ENCODE measurements at places on chromosomes 2 and 18.
A peak's percentile ranks its signal among the peaks of the same experiment; 100 is the strongest.

GRCh38 chr2:167733747-167734146 lies 513.6 kb downstream of the STK39 start:
- no peak for DNase-seq

- peak; percentile 12 for DNase-seq
Observed at GRCh38 chr2:13091455-13091854, 374.7 kb downstream of the TRIB2 start.

DNA sequence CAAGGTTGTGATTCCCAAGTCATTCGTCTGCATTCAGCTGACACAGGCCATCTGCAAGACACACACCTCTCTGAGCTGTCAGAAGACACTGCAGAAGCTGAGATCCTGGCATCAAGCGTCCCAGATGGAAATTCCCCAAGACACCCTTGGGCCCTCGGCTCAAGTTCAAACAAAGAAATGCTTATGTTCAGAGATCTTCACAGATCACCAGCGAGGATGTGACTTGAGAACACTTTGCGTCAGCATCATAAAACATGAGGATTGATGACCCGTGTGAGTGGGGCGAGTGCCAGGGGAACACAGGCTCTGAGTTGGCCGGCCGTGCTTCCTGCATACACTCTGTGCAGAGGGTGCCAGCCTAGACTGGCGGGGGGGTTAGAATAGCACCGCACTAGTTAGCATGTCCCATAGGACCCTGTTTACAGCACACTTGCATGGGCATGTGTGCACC lies 36.8 kb downstream of the KCNIP3 start:
- DNase-seq: peak; percentile 57

DNA sequence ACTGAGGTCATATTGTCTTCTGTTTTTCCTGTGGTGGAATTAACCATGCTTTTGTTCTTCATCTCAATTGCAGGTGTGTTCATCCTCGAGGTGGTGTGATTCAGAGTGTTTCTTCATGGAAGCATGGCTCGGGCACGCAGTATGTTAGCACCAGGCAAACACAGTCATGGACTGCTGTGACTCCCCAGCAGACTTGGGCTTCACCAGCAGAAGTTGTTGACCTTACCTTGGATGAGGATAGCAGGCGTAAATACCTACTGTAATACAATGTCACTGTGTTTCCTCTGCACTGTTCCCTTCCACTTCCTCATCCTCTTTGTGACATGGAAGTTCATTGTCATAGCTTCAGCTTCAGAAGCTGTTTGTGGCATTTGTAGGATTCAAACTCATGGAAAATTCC lies 158.7 kb downstream of the HAUS1 start:
- DNase-seq: no peak

DNA sequence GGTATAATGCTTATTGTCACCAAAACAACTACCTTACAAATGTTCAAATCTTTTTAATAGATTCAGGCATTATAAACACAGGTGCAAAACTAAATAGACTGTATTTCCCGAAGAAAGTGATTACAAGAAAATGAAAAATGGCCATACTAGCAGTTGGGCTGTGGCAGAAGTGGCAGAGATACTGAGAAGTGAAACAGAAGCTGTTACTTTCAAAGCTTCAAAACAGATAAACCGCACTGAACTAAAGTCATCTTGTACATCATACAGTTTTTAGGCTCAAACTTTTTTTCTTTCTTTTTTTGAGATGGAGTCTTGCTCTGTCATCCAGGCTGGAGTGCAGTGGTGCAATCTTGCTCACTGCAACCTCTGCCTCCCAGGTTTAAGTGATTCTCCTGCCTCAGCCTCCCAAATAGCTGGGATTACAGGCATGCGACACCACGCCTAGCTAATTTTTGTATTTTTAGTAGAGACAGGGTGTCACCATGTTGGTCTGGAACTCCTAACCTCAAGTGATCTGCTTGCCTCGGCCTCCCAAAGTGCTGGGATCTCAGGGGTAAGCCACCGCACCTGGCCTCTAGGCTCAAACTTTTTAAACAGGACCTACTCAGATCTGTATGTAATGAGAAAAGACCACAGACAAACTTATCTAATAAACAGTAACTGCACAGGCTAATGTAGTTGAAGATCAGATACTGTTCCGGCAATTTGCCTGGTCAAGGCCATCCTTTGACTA lies 77.9 kb upstream of the SATB2 start:
- no peak for DNase-seq
